ENCODE measurements at places on chromosomes 5 and 9.

DNA sequence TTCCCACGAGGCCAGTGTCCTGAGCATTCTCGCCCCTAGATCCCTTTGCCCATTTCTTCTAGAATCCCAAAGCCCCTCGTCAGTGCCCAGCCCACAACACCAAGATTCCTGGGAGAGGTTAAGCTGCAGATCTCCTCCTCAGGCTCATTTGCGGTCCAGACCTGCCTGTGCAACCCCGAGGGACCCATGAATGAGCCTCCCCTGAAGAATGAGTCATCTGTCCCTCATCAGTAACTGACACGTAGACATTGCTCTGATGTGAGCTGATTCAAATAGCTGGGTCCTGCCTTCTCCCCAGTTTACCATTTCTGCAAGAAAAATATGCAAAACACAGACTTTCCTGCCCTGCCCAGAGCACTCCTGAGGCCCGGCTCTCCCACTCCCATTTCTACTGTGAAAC, 92.8 kb downstream of the ADCY2 start:
- no peak for DNase-seq

- no peak for DNase-seq
Observed at GRCh38 chr9:135100241-135100681, 12.8 kb downstream of the OLFM1 start.

GRCh38 chr9:22005702-22006606, 3.2 kb downstream of the CDKN2B start:
- DNase-seq: no peak

DNA sequence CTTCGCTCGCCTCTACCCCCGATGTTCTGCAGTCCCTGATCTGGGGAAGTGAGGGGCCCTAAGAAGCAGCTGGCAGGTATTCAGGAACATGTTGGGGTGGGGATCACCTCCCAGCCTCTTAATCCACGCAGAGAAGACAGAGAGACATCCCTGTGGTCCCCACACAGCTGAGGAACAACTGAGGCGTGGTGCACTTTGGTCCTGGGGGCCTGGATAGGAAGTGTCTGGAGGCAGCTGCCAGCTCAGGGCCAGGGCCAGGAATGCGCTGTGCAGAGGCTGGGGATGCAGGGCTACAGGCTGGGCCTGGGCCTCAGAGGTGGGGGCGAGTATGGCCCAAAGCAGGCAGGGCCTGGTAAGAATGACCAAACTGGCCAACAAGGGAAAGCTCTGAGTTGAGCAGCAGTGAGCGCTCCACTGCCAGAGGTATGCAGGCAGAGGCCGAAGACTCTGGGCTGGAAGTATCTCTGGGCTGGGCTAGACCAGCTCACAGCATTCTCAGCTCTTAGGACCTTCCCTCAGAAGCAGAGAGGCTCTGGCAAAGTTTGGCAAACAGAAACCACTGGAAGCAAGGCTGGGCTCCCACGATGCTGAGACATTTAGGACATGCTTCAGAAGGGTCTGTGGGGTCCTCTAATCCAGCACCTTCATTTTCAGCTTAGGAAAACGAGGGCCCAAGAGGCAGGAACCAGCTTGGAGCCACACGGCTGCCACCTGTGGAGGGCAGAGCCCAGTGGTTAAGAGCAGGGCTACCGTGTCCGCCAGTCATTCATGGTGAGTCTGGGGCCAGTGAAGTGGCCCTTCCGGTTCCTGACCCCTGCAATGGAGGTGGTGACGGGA, 174.4 kb downstream of the GAPVD1 start:
- no peak for DNase-seq

DNA sequence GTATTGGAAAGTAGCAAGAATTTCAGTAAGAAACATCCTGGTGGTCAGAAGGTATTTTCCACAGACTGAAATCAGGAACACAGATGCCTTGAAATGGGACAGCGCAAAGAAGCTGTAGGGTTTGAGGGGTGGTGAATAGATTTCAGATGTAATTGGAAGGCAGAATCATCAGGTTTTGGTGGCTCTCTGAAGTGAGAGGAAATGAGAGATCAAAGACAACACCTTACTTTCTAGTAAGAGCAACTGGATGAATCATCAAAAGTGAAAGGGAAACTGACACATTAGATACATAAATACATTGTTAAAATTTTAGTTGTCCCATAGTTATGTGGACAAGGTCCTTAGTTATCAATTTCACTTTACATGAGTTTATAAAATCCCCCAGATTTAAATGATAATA, 188.2 kb upstream of the SLC27A6 start:
- peak; percentile 36 for DNase-seq

GRCh38 chr9:136847826-136848392, 1.3 kb upstream of the PHPT1 start:
- peak; percentile 91 for DNase-seq

DNA sequence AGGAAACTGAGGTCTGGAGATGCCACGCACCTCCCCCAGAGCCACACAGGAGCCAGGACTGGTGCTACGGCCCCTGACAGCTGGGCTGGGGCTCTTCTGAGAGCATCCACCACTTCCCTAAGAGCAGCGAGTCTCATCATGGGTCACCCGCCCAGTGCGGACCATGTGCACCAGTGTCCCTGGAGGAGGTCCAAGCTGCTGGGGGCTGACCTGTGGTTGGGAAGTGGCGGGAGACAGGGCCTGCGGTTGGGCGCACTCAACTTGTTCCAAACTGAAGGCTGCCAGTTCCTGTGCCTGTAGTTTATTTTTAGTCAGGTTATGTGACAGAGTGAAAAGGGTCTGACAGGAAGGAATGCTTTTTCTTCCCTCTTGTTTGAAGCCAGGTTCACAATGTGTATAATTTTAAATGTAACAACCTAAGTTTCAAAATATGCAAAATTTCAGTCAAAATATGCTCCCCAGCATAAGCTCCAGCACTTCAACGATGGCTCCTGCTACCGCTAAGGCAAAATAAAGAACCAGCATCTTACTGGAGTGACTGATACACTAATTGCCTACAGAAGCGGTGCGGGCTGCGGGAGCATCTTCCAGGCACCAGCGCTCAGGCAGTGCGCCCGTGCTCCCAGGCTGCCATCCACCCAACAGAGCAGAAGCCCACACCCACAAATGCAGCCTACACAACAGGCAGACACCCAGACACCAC, 14.8 kb downstream of the BARHL1 start:
- no peak for DNase-seq

DNA sequence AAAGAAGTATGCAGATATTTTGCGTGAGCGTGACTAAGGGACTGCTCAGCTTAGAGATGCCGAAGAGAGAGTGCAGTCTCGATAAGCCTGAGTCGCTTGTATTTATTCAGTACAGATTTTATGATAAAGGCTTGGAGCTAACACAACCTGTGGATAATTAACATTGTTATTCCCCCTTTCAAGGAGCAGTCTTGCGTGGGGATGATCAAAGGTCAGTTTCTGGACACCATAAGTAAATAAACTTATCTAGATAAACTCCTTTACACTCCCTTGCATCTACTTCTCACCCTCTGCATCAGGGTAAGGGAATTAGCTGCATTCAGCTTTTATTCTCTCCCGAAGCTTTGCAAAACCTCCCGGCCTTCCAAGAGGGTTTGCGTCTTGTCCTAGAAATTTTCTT, 357.8 kb upstream of the ST8SIA4 start:
- DNase-seq: no peak

DNA sequence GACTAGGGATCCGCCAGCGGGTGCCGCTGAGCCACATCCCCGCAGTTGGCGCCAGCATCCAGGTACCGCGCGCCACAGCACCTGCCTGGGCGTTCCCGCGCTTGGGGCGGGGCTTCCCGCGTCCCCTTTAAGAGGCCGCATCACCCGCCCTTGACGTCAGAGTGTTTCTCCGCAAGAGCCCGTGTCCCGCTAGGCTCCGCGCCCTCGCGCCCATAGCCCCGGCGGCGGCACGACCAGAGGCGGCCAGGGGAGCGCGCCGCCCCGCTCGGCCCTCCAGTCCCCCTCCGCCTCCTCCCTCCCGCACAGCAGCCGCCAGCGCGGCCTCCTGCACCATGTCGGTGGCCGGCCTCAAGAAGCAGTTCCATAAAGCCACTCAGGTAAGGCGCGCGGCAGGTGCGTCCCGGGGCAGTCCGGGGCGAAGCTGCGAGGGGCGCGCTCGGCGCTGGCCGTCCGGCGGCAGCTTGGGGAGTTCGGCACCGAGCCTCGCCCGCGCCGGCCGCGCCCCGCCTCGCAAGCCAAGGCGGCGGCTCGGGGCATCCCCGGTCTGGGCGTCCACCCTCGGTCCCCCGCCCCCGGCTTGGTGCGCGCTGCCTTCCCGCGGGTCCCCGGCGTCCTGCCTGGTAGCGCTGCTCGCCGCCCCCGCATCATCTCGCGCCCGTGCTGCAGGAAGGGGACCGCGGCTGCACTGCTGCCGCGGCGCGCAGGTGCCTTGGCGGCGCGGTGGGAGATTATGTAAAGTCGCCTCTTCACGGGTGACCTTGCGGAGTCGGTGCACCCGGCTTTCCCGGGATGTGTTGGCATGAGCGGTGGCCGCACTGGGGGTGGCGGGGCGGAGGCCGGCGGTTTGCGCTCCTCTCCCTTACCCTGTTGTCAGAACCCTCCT, at the start of gene SH3GL2:
Gene SH3GL2, plus strand, starts transcription at position 156 of the 883 bp plus-strand sequence.
- DNase-seq: peak; percentile 9

GRCh38 chr5:142872795-142873194, 102.6 kb downstream of the ARHGAP26 start:
- DNase-seq: no peak
